NCI-H1105 (cell line): ENCODE measurements at places on chromosomes 1 and 21.
A peak's percentile ranks its signal among the peaks of the same experiment; 100 is the strongest.

DNA sequence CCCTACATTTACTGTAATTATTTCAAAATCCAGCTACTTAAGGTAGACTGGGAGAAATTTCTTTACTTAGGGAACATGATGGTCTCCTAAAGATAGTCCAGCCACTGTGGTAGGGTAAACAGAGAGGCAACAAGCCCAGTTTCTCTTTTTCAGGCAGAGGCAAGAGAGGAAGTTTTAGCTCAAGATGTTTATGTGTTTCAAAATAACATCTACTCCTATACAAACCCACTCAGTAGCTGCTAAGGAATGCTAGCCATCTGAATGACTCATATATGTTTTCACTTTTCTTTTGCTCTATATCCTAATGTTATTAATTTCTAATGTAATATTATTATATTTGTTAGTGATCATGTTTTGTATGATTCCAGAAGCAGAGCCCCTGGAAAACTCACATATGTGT is 856.6 kb downstream of the PLA2G4A start:
- no peak for DNase-seq

GRCh38 chr1:29585201-29585600 is 348.9 kb downstream of the PTPRU start:
- no peak for DNase-seq

DNA sequence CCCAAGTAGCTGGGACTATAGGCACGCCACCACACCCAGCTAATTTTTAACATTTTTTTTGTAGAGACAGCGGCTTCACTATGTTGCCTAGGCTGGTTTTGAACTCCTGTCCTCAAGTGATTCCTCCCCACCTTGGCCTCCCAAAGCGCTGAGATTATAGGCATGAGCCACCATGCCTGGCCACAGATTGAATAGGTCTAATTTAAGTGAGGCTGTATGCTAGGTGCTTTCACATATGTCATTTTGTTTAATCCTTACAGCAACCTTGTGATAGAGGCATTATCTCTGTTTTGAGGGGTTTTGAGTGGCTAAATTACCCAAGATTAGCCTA is 7.2 kb downstream of the INTS3 start:
- DNase-seq: no peak

- no peak for DNase-seq
Measured at GRCh38 chr1:22350171-22350923, 101.3 kb upstream of the ZBTB40 start.

DNA sequence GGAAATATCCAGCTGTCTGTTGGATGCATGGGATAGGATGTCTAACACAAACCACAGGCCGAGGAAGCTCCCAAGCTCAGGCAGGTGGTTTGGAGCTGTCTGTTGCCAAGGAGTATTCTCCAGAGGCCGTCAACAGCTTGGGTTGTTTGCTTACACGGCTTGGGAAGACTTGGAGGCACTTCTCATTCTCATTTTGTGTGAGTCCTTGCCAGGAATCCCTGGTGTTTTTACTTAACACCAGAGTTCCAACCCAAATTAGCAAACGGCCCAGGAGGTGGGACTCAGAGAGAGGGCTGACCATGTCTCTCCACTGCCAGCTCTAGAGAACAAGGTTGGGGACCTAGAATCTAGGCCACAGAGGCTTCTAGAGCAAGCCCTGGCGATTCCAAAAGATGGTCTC is 72.7 kb upstream of the FAM20B start:
- DNase-seq: no peak

GRCh38 chr1:94039514-94039870 is 81.5 kb downstream of the ABCA4 start:
- peak; percentile 49 for DNase-seq

GRCh38 chr1:26168410-26169197 is at the start of gene C1orf232:
C1orf232 (minus strand) TSS chr1:26168963; CDS start chr1:26168499, 464 bp downstream.
- peak; percentile 26 for DNase-seq

GRCh38 chr1:211566431-211567025 is 12.4 kb downstream of the SLC30A1 start:
- no peak for DNase-seq

GRCh38 chr1:94068096-94068998 is 52.6 kb downstream of the ABCA4 start:
- no peak for DNase-seq

GRCh38 chr1:161439280-161440232 is 65.7 kb upstream of the FCGR2A start:
- no peak for DNase-seq

- DNase-seq: no peak
Measured at GRCh38 chr1:15836772-15837669, 10.5 kb upstream of the SPEN start.

GRCh38 chr1:40270152-40270834 is 12.3 kb downstream of the ZMPSTE24 start:
- DNase-seq: no peak

DNA sequence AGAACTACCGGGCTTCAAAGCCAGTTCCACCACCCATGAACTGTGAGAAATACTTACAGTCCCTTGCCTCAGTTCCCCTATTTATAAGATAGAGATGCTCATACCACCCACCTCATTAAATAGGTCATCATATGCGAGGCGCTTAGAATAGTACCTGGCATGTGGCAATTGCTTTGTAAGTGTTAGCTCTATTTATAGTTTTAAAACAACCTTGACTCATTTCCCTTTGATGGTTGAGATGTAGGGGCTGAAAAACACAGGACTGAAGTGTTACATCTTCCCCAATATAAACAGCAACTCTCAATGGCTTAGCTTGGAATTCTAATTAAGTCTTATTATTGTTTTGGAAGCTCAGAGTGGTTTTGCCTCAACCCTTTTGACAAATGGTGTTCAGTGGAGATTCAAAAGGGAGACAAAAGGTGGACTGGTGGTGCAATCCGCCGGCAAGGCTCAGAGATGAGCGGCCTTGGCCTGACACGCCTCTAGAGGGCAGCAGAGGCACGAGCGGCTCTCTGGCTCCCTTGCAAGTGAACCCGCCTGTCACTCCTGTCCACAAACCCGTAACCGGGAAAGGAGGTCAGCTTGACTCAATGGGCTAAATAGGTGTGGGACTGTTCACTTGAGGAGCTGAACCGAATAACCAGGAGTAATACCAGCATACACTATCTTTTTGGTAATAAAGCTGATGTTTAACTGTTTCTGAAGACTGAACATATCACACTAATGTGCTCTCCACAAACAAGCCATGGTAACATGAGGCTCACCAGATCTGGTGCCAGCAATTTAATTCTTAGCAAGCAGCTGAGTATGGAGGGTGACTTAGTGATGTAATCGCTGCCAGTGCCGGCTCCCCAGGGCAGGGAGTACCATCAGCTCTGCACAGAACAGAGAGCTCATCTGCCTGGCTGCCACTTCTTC is 19.5 kb upstream of the SMYD2 start:
- peak; percentile 72 for DNase-seq

GRCh38 chr1:89721351-89721750 is 88.4 kb downstream of the LRRC8C start:
- no peak for DNase-seq

- peak; percentile 58 for DNase-seq
Measured at GRCh38 chr21:43343992-43344886, 82.7 kb downstream of the SIK1 start.

DNA sequence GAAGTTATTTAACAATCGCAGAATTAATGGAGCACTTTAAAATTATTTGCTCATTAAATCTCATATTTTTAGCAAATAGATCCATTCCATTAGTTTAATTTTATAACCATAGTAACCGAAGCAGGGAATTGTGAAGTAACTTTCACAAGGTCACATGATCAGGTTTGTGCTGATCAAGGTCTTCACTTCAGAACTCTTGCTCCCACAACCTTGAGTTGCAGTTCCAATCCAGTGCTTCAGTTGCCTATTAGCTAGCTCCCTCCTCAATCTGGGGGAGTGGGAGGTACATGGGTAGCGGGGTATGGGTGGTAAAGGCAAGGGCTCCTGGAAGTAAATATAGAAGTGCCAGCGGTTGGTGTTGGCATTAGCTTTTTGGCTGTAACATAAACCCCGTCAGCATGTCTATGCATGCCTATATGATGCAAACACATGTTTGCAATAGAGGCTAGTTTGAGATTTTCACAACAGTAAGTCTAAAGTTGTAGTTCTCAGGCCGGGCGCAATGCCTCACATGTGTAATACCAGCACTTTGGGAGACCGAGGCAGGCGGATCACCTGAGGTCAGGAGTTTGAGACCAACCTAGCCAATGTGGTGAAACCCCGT is 5.8 kb downstream of the ATP5IF1 start:
- DNase-seq: no peak

GRCh38 chr1:248359415-248359814 is 2.0 kb upstream of the OR2T4 start:
- DNase-seq: no peak

DNA sequence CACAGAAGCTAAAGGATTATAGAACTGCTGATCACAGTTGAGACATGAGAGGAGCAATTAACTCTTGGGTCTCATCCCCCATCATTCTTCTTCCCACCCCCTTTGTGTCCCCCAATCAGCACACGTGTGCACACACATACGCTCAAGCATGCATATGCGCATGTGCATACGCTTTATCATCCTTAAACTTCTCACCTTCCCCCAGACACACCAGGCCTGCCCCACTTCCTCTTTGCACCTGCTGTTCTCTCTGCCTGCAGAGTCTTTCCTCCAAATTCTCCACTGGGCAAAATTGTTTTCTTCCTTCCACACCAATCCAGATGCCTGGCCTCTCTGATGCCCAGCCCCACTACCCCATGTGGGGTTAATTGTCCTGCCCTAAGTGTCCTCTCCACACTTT is 13.0 kb upstream of the KCND3 start:
- DNase-seq: no peak

GRCh38 chr1:95888941-95889390 is 655.0 kb downstream of the RWDD3 start:
- DNase-seq: no peak

- peak; percentile 35 for DNase-seq
Measured at GRCh38 chr1:111990026-111990877, 784 bp upstream of the KCND3 start.

- no peak for DNase-seq
Measured at GRCh38 chr21:34820051-34820450, 151.3 kb downstream of the CLIC6 start.

DNA sequence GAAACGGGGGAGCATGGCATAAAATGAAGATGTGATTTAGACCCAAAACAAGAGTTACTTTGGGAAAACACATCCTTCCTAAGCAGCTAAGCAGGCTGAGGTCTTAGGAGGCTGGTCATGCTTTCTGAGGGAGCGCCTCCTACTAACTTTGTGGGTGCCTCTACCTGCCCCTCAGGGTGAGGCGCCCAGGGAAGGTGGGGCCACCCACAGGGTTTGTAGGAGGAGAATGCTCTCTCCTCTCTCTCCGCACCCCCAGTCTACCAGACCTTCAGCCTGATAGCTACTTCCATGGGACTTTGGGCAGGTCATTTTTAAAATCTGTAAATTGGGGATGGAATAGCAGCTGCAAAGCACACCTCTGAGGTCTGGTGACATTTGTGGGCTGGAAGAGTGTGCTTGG is 23.8 kb downstream of the SLC27A3 start:
- no peak for DNase-seq
